Myocyte (in vitro differentiated cells): ENCODE measurements at places on chromosomes 16 and 17. TPM values are rescaled to one million over a fixed set of nuclear protein-coding genes. Genes with fewer than 3 reads are reported as not detected.

The GPRC5B gene
- 26.5 and 52.9 TPM in 2 replicates for total RNA-seq

The HSF5 gene
- total RNA-seq = not detected in 2 replicates

The TSPAN10 gene
- total RNA-seq = 7.3 and 10.6 TPM in 2 replicates

The KPNB1 gene
- 230 and 249 TPM in 2 replicates for total RNA-seq

The RBFOX1 gene
- total RNA-seq = 42.5 and 58.7 TPM in 2 replicates

The SDR42E2 gene
- total RNA-seq = not detected in 2 replicates

The KRTAP9-4 gene
- total RNA-seq = not detected in 2 replicates

The MYADML2 gene
- 0.16 and 1.3 TPM in 2 replicates for total RNA-seq

The PYDC1 gene
- not detected in 2 replicates for total RNA-seq

The ADPRM gene
- 20.2 and 22.2 TPM in 2 replicates for total RNA-seq

The ITGAL gene
- total RNA-seq = not detected in 2 replicates

The MYH2 gene
- total RNA-seq = 17.2 and 32.5 TPM in 2 replicates
